Activated naive CD4-positive, alpha-beta T cell treated with anti-CD3 and anti-CD28 coated beads, Interleukin-2, amount 10 ng/mL, durations not matched to agents 7 days and 5 days (primary cell): ENCODE measurements at places on chromosomes 5 and 9.

DNA sequence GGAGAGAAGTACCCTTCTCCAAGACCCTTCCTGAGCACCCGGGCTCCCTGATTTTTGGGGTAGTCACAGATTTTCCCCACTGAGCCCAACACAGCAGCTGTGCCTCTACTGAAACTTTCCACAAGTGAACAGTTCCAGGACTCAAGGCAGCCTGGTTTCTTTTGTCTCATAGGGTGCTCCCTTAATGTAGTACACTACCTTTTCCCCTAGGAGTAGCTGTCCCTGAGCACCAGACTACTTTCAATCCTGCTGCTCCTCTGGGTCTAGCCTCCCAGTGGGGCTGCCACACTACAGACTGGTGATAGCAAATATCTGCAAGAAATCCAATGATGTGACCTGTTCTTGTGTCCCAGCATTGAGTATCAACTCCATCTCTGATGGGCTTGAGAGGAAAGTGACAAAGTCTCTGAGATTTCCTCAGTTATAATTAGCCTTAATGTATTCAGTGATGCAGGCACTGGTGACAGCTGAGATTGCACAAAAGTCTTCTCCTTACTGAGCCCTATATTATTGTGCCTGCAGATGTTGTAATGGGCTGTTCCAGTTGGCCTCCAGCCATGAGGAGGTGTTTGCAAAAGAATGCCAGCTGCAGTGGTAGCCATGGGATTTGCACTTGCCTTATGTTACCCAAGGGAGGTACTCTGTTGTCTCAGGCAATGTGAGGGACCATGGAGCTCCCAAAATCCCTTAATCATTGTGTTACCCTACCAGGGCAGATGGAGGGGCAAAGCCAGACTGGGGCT lies 1802.5 kb downstream of the EFNA5 start:
- no peak for DNase-seq

DNA sequence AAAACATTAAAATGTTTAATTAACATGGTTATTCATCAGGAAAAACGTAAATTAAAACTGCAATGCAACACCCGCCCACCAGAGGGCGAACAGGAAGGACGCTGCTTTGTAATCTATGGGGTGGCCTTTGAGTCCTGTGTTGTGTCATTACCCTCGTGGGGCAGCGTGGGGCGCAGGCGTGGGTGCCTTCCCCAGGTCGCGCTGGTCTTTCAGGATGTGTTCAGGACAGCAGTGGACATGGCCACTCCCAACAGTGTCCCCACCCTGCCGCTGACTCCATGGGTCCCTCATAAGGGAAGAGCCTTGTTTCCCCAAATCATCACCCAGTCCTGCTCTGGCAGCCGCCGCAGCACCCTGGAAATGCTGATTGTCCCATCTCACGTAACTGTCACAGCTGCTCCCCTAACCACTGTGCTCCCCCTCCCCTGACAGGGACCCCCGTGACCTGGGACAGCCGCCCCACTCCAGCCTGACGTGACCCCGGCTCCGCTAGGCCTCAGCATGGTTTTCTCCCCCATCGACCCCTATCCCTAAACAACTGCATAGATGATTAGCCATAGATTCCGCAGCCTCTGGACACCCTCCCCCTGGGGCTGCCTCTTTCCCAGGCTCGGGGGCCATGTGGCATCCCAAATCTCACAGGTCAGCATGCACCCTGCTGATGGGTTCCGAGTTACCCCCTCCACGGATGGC lies 36.4 kb downstream of the GLT6D1 start:
- DNase-seq = peak; percentile 68

- DNase-seq = no peak
These were observed 128.8 kb downstream of the ROR2 start for GRCh38 chr9:91820949-91821880.

DNA sequence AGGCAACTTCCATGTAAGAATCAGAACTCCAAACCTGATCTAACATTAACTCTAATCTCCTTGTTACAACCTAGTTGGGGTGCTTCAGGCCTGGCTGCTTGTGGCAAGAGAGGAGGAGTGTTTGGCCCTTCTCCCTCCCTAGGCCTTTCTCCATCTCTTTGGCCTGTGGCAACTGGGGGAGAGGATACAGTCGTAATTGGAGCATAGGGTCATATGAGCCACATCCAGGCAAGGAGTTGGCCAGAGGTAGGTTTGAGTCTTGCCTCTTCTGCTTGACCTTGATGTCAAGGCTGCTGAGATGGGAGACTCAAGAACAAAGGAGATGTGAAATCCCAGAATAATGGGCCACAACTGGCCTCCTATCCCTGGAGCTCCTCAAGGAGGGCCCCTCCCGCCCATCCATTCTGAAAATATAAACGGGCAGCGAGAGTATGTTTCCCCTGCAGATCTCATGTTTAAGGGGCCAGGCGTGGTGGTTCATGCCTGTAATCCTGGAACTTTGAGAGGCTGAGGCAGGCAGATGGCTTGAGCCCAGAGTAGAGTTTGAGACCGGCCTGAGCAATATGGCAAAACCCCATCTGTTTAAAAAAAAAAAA lies 59.3 kb upstream of the ANGPTL2 start:
- DNase-seq = no peak

DNA sequence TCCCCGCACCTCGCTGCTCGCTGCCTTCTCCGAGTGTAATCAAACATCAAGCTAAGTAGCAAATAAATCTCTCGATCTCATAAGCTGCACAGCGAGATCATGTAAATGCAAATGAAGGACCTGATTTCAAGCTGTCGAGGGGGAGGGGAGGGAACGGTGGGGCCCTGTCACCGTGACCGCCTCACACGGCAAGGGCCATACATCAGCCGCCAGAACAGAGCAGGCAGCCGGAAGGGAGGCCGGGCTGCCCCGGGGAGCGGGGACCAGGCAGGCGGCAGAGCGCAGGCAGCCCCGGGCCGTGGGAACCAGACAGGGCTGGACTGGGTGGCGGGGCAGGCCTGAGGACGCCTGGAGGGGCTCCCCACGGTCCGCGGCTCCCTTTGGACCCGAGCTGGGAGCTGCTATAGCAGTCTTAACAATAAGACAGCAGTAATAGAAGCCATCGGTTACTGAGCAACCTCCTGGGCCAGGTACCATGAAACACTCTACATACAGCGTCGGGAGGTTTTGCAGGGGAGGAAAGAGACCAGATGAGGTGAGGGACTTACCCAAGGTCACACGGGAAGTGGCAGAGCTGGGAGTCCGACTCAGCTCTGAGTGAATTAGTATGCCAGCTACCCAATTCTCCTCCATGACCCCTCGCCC lies 76.8 kb downstream of the CFAP77 start:
- peak; percentile 57 for DNase-seq
